ENCODE measurements at places on chromosomes 3 and 15. TPM values are rescaled to one million over a fixed set of nuclear protein-coding genes. Genes with fewer than 3 reads are reported as not detected.

The TLR9 gene
- not detected for total RNA-seq

The GOLGA6B gene
- not detected for total RNA-seq

The TBC1D23 gene
- total RNA-seq, result 28.7 TPM

The VWA5B2 gene
- 0.04 TPM for total RNA-seq

The KLHL18 gene
- total RNA-seq, result 18.8 TPM

DNA sequence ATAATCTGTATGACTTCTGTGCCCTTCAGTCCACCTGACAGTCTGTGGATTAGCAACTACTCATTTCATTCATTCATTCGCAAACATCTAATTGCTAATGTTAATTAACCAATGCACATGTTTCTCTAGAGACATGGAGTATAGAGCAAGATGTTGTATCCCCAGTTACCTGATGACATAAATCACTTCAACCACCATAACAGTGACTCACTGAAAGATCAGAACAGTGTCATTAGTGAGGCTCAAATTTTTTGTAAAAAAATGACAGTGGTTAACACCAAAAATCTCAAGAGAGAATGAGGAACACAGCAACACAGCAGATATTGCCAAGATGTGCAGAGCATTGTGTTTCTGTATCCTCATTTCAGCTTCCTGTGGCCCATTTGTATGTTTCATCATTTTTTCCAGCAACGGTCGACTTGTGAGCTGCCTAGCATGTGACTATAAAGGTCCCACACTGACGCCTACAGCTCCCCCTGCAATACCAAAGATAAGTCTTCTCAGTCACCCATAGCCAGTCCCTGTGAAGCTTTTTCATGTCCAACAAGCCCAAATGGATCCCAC is 3.7 kb upstream of the PLD1 start:
- no peak for DNase-seq

GRCh38 chr3:71786551-71786950 is 1.6 kb upstream of the PROK2 start:
- no peak for DNase-seq

- DNase-seq, result peak; percentile 44
These were observed 1.0 kb downstream of the USF3 start for GRCh38 chr3:113695431-113695785.

- DNase-seq, result no peak
These were observed 404.4 kb upstream of the MDFIC2 start for GRCh38 chr3:70716832-70717231.

GRCh38 chr3:192022412-192022811 is 561.4 kb downstream of the PYDC2 start:
- DNase-seq, result no peak

GRCh38 chr3:165212580-165212979 is 16.4 kb upstream of the SLITRK3 start:
- peak; percentile 29 for DNase-seq

- no peak for DNase-seq
These were observed 26.1 kb downstream of the RASGRF1 start for GRCh38 chr15:79064496-79064895.

DNA sequence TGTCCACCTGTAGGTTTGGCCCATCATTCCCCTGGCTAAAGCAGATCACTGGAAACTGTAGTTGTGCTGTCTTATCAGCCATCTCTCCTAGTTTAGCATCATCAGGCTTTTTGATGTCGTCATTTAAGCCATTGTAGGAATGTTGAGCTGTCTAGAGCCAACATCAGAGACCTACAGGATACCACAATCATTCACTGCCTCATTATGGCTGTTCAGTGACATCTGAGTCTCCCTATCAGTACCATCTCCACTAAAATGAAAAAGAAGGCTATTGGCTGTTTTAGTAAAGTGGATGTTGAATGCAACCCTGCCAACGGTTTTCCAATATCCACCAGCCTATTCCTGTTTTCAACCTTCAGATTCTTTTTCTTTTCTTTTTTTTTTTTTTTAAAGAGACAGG is 29.2 kb downstream of the RLBP1 start:
- DNase-seq, result no peak

DNA sequence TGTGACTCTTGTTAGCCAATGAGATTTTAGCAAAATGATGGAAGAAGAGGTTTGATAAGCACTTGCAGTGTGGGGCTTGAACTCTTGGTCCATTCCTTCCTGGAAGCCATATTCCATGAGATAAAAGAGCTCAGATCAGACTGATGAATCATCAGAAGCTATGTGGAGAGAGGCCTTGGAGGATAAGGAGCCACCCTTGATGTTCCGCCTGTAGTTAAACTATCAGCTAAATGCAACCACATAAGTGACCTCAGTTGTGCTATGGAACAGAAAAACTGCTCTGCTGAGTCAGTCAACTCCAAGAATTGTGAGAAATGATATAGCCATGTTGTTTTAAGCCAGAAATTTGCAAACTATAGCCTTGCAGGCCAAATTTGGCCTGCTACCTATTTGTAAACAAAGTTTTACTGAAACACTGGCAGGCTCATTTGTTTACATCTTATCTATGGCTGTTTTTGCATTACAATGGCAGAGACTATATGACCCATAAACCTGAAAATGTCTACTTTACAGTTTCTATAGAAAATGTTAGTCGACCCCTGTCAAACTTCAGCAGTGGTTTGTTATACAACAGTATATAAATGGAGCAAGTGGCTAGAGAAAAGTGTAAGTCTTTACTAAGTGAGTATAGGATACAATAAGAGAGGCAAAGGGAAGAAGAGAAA is 27.6 kb upstream of the GAP43 start:
- DNase-seq, result peak; percentile 7

DNA sequence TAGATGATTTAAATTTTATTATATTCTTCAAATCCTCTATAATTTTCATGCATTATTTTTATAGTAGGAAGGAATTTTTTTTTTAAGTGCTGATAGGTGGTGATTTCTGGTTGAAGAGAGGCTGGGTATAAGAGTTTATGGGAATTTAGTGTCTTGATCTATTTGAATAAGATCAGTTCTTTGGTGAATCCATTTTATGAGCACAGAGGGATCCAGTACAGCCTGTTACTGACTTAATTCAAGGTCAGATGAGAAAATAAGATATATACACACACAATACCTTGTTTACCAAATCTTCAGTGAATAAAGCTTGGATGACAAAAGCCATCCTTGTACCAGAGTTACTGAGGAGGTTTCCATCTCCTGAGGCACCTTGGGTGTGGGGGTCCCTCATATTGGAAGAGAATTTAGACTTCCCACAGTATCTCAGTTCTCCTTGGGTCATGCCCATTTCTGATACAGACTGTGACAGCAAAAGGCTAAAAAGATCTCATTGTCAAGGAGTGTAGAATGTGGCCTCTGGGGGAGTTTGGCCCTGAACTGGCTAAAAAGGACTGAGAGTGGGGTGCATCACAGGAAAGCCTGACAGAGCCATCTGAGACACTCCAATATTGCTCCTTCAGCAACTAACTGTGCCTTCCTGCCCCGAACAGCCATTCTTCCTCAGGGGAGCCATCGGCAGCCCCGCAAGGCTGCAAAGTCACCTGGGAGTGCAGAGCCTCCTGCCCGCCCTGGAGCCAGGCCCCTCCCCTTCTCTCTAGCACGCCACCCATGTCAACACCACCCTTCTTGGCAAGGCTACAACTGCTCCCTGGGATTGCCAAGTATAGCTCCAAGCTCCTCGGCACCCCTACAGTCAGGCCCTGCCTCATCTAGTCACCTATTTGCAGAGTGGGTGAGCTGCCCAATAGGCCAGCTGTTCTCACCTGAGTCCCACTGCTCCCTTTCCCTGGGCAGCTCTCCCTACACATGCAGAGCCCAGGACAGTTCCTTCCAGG is 43.1 kb upstream of the HACD2 start:
- no peak for DNase-seq

DNA sequence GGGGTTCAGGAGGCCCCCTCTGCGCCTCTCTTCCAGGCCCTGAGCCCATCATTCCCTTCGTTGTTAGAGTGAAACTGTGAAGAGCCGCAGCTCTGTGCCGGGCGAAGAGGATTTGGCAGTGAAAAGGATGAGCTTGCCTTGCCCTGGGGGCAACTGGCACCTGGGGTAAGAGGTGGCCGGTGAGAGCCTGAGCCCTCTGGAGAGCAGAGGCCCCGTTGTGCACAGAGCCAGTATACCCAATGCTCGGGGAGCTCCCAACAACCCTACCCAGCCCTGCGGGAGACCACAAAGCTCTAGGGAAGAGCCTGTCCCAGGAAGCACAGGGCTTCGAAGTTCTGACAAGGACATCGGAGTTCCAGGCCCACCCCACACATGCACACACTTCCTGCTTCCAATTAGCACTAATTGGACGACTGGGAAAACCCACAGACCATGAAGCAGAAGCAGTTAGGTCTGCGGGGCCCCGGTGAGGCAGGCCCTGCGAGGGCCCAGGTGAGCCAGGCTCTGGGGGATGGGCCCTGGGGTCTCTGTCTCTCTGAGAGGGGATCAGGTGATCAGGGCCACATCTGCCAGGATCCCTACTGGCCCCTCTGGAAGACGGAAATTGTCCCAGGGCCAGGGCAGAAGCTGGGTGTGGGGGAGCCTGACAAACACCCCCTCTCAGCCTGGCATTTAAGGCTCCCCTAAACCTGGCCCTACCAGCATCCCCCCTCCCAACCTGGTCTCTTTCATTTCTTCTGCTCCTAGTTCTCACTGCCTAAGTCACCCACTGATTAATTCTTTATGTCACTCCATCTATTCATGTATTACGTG is 27.9 kb upstream of the SFMBT1 start:
- no peak for DNase-seq

DNA sequence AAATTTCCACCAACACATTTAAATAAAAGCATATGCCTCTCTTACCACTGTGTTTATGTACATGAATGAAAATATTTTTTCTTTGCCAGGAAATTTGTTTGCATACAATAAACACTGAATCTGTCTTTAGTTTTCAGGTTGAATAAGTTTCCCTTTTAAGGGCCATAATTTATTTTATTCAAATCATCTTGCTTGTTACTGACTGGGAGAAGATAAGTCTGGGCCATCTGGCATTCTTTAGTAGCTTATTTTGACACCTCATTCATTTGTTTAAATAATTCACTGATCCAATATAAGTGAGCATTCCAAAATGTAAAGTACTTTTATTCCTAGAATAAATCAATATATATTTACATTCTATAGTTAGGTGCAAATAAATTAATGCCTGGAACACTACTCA is 1001.3 kb downstream of the PLOD2 start:
- DNase-seq, result no peak

- no peak for DNase-seq
These were observed 14.4 kb downstream of the SNAPC5 start for GRCh38 chr15:66483131-66483566.

DNA sequence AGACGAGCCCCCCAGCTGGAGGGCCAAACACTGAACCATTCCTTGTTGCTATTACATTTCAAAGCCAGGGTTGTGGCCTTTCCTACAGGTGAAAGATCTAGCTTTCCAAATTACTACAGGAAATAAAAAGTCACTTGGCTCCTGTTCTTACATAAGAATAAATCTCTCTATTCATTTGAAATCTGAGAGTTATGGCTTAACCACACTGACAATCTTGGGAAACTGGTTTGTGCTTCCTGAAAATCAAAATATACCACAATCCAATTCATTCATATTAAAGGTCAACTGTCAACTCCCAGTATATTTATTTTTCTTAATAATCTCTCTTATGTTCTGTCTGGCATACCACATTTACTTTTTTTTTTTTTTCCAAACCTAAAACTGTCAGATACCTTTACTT is 103.7 kb upstream of the LMOD3 start:
- no peak for DNase-seq

- DNase-seq, result no peak
These were observed 33.0 kb downstream of the RBPMS2 start for GRCh38 chr15:64742385-64742784.

DNA sequence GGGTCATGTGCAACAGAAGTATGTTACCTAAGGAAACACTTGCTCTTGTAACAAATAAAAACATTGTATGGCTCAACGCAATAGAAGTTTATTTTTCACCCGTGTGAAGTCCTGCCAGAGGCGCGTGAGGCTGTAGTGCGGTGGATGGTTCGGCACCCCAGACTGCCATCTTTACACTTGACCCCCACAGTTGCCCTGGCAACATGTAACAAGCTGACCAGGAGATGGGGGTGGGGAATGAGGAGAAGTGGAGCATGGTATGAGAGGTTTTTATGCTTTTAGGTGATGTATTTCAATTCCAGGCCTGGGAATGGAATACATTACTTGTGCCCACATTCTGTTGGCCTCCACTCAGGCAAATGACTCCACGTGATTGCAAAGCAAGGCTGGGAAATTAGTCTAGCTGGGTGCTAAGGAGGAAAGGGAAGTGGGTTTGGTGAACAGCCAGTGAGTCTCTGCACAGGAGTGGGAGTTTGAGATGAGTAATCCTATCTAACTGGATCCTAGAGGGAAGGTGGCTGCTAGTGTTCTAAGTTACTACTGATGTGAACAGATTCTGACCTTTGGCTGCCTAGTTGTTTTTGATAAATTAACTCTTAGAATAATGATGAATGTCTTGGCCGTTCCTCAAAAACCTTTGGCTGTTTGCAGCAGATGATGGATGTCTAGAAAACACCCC is 33.8 kb upstream of the GREM1 start:
- DNase-seq, result no peak

DNA sequence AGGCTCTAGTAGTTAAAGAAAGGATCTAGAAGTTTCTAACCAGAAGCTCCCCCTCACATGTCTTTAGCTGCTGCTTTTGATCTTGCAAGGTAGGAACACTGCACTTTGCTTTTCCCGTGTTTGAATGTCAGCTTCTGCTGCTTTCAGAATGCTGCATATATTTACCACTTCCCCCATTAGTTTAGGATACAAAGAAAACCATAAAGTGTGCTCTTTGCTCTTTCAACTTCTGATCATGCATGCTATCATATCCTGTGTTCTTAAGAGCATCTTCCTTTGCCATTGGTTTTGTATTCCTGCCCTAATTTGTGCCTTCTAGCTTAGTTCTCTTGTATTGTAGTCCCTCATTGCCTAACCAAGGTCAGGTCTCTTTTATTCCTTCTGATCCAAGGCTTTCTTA is 43.3 kb downstream of the ZNF609 start:
- DNase-seq, result no peak

GRCh38 chr3:159187706-159188105 is 385.9 kb downstream of the MFSD1 start:
- no peak for DNase-seq

DNA sequence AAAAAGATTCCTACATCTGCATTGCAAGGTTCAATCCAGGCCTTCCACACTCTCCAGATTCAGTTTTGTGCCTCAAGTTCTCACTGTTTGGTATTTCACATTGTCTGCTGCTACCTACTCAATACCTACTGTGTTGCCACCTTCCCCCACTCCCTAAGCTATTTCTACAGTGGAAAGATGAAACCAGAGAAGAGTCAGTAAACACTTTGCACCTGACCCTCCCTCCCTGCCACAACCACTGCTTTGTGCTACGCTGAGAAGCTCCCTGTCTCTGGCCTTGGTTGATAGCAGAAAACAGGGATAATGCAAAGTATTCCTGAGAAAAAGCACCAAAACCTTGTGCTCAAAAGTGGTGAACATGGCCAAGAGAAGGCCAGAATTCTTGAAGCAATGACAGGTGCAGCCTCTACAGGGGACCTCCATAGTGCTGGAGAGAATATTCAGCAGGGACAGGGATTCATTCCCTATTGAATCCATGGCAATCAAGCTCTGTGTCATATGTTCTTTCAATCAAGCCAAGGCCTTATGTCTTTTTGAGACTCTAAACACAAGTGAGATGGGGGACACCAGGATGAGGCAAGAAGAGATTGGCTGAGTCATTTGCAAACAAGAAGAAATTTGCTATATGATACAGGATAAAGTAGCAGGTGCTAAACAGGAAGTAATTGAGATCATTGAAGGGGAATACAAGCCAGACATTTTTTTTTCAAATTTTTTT is 83.5 kb upstream of the LIPC start:
- DNase-seq, result peak; percentile 50
